CD4-positive, alpha-beta T cell treated with Interleukin-6 for 4 hours (primary cell): ENCODE measurements at places on chromosomes 1 and 21.

DNA sequence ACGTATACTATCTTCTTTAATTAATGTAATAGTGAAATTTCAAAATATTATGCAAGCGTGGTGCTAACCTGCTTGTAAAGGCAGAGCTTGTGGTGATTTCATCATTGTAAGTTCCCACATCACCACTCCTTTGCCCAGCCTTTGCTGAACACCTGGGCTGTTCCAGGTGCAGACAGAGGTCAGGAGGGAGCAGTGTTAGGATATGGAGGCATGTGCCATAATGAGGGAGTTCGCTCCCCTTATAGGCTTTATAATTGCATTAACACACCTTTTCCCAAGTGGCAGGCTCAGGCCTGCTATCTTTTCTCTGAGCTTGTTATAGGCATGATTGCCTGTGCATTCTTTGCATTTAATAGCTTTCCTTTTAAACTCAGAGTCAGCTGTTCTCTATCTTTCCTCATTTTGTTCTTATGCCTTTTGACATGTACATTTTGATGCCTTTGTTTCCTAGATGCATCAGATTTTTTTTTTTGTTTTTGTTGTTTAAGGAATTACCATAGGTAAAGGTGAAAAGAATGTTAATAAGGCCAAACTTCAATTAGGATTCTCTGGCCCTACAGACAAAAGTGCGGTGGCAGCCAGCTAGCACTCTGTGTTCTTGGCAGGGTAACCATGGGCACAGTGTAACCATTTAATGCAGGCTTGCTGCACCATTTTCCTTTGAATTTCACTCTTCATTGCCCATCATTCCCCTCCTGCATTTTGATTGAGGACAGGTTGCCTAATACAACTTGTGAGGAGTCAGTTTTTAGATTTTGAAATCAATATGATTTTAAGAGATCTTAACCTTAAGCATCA, 12.6 kb downstream of the NPL start:
- no peak for DNase-seq

- DNase-seq, result no peak
Measured at GRCh38 chr1:150765296-150765976, at the start of gene CTSS. Gene CTSS, minus strand, starts transcription at chr1:150765778. Its CDS starts 1,015 bp downstream, at chr1:150764763.

DNA sequence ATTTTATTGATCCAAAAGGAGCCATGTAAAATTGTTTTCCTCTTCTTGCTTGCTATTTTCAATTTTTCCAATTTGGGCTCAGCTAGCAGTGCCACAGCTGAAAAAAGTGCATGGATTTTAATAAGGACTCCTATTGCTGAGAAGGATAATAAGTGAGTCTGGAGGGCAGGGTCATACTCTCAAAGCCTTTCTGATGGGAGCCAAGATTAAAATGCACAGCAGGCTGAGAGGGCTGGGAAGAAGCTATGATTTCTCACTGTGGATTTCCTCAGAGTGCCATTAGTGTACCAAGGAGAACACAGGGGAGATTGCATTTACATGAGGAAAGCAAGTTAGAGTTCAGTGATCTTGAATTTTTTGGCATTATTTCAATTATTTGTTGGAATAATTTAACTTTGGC, 261.3 kb downstream of the ST6GALNAC3 start:
- DNase-seq, result no peak

GRCh38 chr1:2003541-2004131, at the start of gene CFAP74:
Gene CFAP74, minus strand, starts transcription at chr1:2003786. Its CDS starts 12,830 bp downstream, at chr1:1990956.
- DNase-seq, result no peak

DNA sequence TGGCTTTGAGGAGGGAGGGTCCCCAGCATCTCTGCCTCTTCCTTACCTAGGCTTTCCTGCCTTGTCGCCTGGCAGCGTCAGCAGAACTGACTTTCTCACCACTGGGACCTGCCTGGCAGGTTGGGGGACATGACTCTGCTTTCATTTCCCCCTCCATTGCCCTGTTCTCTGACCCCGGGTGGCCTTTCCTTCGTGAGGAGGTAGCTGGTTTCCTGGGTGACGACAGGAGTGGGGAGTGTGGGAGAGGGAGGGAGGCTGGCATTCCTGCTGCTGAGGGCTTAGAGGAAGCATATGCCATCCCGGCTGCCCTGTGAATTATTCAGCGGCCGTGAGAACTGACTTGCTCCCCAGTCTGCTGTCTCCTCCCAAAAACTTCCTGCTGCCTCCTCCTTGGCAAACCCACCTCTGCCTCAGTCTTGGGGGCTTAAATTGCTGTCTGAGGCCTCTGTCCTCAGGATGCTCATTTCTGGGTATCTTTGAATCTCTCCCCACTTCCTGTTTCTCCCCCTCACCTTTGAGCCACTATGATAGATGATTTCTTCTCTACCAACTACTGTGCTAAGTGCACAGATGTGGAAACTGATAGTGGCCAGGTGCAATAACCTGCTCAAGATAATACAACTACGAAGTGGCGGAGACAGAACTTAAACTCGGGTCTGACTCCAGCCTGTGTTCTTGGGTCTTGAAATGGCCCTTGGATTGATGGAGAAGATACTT, 182.0 kb upstream of the CSF3R start:
- DNase-seq, result no peak

GRCh38 chr1:224673141-224673540, 57.0 kb downstream of the CNIH3 start:
- DNase-seq, result no peak

- no peak for DNase-seq
Measured at GRCh38 chr1:106173101-106173500, 883.4 kb upstream of the PRMT6 start.

- DNase-seq, result no peak
Measured at GRCh38 chr1:91795591-91796389, 90.2 kb downstream of the TGFBR3 start.

- DNase-seq, result no peak
Measured at GRCh38 chr1:14055442-14056223, 355.6 kb downstream of the PRDM2 start.

DNA sequence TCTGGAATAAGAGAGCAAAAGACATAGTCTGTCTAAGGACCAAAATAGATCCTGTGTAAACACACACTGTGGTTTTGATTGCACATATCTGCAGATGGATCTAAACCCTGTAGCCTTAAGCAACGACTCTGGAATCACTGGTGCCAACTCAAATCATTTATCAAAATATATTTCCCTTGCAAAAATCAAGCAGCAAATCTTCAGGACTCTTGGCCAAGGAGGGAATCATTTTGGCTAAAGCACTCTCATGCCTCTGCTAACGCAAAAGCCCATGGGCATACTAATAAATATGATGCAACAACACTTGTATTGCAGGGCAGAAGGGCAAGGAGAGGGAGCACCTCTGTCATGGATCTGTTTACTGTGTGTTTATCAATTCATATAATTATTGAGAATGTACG, 155.4 kb upstream of the DUSP10 start:
- no peak for DNase-seq
